ENCODE measurements at places on chromosomes 7 and 10. TPM values are rescaled to one million over a fixed set of nuclear protein-coding genes. Genes with fewer than 3 reads are reported as not detected.

DNA sequence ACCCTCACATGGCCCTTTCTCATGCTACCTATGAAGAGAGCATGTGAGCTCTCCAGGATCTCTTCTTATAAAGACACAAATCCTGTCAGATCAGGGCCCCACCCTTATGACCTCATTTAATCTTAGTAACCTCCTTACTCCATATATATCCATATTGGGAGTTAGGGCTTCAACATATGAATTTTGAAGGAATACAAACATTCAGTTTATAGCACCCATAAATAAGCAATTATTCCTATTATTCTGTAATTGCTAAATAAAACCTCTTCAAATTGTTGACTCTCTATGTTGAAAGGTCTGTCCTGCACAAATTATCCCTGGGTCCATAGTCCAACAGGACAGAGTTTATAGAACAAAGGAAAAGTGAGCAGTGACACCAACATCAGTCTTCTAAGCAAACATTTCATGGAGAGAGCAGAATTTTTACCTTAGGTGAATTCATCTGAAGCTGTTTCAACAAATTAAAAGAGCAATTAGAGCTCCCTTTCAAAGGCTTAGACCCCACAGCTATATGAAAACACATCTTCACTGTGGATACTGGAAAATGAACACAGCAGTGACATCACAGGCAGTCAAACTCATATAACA lies 12.2 kb downstream of the DOCK4 start:
- DNase-seq: no peak

The OR6V1 gene
- not detected for total RNA-seq

The LIPK gene
- total RNA-seq: not detected

The SEMA4G gene
- total RNA-seq: 1.6 TPM

The TAS2R41 gene
- not detected for total RNA-seq

GRCh38 chr7:75937958-75938786 lies 23.2 kb downstream of the POR start:
- peak; percentile 94 for DNase-seq

The PTPN20 gene
- not detected for total RNA-seq

The ANKRD1 gene
- total RNA-seq: 14.0 TPM

- no peak for DNase-seq
Observed at GRCh38 chr10:8311526-8312070, 257.1 kb downstream of the GATA3 start.

GRCh38 chr7:105978035-105978434 lies 15.0 kb downstream of the CDHR3 start:
- no peak for DNase-seq

DNA sequence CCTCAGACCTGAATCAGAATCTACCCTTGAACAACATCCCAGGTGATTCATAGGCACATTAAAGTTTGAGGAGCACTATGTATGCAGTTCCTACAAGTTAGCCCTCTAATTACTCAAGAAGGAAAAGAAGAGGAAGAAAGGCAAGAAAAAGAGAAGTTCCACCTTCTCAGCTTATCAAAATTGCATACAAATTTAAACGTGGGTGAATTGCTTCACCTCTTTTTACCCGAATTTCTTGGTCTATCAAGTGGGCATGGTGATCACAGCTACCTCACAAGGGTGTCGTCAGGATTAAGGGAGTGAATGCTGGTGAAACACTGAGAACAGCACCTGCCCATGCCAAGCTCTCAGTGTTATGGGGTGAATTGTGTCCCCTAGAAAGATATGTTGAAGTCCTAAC lies 43.8 kb upstream of the PAPSS2 start:
- no peak for DNase-seq

- DNase-seq: no peak
Observed at GRCh38 chr10:111706331-111706730, 477.2 kb downstream of the GPAM start.

The CYP3A7 gene
- total RNA-seq: not detected

The NCF1 gene
- total RNA-seq: not detected

- no peak for DNase-seq
Observed at GRCh38 chr10:65346466-65346865, 1579.4 kb upstream of the LRRTM3 start.

DNA sequence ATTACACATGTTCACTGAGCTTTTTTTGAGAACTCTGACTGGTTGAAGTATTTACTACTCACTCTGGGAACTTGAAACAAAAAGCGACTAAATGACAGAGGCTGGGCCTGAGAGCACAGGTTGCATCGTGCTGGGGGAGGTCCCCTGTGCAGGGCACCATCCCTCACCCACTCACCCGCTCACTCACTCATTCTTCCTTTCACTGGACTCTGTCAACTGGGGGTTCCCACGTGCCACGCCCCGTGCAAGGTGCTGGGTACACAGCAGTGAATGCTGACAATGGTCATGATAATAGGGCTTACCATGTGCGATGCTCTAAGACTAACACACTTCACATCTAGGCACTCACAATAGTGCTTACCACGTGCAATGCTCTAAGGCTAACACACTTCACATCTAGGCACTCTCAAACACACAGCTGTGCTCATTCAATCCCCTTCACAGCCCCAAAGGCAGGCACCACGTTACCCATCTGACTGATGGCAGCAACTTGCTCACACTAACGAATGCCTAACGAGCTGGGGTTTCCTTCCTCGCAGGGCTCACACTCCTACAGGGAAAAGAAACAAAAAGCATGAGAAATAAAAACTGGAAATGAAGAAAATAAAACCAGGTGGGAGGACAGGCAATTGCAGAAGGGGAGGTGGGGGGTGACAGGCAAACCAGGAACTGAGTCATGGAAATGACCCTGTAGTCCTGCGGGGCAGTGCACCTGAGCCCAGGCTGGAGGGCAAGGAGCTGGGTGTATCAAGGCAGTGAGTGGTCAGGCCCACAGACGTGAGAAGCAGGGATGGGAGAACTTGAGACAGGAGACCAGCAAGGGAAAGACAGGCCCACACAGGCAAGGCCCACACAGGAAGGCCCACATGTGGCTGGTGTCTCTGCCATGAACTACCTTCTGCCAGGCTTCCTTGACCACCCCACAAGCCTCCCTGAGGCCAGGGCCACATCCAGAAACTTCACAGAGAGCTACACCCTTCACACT lies 147.0 kb upstream of the FAM20C start:
- DNase-seq: no peak

- no peak for DNase-seq
Observed at GRCh38 chr7:2278026-2278425, 36.0 kb downstream of the NUDT1 start.

DNA sequence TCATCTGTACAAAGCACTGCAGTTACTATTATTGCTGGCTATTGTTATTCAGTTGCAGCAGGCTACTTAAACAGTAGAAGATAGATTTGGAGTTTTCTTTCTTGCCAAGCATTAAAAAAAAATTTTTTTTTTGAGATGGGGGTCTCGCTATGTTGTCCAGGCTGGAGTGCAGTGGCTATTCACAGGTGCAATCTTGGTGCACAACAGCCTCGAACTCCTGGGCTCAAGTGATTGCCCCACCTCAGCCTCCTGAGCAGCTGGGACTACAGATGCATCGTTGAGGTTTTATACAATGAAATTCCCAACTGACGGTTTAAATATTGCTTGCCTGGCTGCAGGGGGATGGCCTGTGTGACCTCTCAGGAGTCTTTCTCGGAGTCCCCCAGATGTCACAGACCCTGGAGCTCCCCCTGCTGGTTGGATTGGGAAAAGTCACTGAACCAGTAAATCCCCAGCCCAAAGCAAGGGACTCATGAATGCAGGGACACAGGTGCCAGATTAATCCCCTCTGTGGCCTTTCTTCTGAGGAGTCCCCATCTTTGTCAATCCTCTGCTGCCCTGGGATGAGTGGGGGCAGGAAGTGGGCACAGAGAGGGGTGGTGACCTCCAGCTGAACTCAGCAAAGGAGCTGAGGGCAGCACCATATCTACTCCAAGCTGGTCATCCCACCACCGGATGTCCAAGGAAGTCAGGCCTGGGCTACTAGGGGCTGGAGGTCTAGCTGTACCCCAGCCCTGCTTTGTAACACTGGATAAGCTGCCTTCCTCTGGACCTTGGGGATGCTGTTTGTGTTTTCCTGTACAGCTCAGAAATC lies 149.6 kb downstream of the C10orf105 start:
- peak; percentile 15 for DNase-seq

- DNase-seq: no peak
Observed at GRCh38 chr7:153396475-153396874, 636.9 kb downstream of the ACTR3B start.

DNA sequence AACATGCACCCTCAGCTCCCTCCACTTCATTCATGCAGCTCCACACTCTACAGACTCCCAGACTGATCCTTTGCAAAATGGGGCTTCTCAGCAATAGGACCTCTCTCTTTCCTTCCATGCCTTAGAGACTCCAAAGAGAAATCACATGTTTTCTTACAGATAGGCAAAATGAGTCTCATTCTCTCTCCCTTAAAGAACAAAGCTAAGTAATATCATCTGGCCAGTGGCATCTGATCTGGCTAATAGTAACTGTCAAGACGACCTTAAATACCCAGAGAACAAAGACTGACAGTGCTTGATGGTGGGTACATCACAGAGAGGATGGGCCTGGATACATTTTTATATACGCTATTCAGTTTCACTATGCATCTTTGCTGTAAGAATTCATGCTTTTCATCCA lies 43.1 kb upstream of the CALD1 start:
- DNase-seq: no peak
